ENCODE measurements at places on chromosomes 12 and 14.

DNA sequence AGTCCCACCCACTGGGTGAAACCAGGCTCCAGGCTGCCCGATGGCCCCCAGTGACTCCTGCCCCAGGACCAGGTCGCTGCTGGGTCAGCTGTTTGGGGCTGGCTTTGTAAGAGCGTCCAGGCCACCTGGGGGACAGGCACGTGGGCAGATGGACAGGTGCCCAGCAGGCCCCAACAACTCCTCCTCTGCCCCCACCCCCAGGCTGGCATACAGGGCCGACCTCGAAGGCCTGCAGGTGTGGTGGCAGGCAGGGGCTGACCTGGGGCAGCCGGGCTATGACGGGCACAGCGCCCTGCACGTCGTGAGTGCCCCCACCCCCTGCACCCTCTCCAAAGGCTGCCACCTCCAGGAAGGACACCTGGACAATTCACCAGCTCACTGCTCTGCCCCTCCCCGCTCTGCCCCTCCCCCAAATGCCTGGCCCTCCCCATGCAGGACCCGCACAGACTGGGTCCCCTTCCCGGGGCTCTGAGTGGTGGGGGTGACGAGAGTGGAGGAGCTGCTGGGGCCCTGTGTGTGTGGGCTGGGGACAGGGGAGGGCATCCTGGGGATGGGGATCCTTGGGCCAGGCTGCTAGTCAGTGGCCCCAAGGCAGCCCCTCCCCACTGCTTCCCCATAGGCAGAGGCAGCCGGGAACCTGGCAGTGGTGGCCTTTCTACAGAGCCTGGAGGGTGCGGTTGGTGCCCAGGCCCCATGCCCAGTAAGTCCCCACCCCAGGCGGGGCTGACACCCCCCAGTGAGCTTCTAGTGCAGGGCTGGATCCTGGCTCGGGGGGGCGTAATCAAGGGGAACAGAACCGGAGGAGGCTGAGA, 26.0 kb downstream of the ASPG start:
- DNase-seq = no peak

- DNase-seq = no peak
These were observed 74.4 kb upstream of the TRHDE start for GRCh38 chr12:72197790-72198189.

DNA sequence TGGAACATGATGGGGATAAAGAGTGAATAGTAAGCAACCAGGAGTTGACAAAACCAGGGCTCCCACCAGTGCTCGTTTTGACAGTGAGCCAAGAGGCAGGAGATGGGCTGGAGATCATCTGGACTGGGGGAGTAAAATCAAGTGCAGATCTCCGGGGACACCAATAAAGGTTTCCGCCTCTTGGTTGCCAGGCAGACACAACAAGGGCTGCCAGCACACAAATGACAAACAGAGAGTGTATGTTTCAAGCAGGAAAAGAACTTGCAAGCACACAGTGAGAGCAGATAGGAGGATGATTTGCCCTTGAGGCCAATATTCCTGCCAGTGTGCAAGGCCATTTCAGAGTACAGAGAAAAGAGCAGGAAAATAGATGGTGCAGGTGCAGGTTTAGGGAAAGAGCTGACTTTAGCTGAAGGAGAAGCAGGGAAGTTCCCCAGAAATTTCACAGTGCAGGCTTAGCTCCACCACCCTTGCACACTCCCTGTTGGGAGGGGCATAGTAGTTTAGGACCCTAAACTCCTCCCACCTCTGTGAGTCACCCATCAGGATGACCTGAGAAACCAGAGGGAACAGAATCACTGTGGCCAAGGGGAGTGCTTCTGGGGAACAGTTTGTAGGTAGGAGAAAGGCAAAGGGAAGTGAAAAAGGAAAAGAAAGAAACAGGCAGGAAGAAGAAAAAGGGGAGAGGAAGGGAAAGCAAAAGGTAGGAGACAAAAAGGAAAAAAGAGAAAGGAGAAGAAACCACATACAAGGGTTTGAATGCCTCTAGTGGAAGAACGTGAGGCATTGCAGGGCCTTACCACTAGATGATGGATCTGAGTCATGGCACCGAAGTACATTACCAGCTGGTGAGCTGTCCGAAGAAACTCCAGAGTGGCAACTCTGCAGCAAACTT, 404.4 kb downstream of the SLC6A15 start:
- no peak for DNase-seq

GRCh38 chr12:6294156-6295093, 16.1 kb upstream of the PLEKHG6 start:
- no peak for DNase-seq

DNA sequence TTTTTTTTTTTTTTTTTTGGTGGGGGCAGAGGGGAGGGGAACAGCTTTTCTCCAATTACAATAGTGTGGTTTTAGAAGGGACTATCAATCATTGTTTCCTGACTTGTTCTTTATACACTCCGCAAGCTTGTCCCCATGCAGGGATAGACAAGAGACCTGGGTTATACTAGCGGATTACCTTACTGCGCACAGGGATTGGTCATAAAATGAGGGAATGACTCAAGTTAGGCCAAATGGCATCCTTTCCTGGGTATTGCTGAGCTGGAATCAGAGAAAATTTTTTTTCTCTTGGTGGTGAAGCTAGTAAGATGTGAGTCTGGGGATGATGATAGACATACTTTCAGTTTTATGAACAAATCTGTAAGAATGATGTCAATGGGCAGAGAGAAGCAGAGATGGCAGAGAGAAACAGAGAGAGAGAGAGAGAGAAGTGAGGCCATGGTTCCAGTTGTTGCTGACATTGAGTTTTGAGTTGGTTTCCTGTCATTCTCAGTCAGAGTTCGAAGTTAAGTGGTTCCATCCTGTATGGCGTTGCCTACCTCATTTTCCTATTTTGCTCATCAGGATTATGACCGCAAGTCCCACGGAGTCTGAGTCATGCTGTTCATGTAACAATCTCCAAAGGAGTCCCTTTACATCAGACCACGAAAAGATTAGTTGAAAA, 59.1 kb upstream of the OTOGL start:
- no peak for DNase-seq

Data from HL-60 (cell line).